ENCODE measurements at places on chromosomes 7 and 10. TPM values are rescaled to one million over a fixed set of nuclear protein-coding genes. Genes with fewer than 3 reads are reported as not detected.

GIMAP7 gene
- polyA plus RNA-seq: 15.7 TPM

CCDC172 gene
- not detected for polyA plus RNA-seq

CPA2 gene
- 0.28 TPM for polyA plus RNA-seq

HTR5A gene
- polyA plus RNA-seq: not detected

SLC13A4 gene
- polyA plus RNA-seq: 6.7 TPM

ETV1 gene
- 39.4 TPM for polyA plus RNA-seq

PRR15 gene
- 4.3 TPM for polyA plus RNA-seq

ZNF365 gene
- 0.50 TPM for polyA plus RNA-seq

CFAP58 gene
- polyA plus RNA-seq: 0.51 TPM

CLEC5A gene
- 0.34 TPM for polyA plus RNA-seq

MSS51 gene
- 2.5 TPM for polyA plus RNA-seq

ASAH2 gene
- polyA plus RNA-seq: 8.2 TPM

RASA4B gene
- polyA plus RNA-seq: 24.9 TPM

AZGP1 gene
- polyA plus RNA-seq: 56.0 TPM

- no peak for DNase-seq
These were observed 278.1 kb upstream of the TMEM229A start for GRCh38 chr7:124310934-124311390.

GRCh38 chr7:75992083-75992755 is 2.2 kb downstream of the TMEM120A start:
- DNase-seq: no peak

DNA sequence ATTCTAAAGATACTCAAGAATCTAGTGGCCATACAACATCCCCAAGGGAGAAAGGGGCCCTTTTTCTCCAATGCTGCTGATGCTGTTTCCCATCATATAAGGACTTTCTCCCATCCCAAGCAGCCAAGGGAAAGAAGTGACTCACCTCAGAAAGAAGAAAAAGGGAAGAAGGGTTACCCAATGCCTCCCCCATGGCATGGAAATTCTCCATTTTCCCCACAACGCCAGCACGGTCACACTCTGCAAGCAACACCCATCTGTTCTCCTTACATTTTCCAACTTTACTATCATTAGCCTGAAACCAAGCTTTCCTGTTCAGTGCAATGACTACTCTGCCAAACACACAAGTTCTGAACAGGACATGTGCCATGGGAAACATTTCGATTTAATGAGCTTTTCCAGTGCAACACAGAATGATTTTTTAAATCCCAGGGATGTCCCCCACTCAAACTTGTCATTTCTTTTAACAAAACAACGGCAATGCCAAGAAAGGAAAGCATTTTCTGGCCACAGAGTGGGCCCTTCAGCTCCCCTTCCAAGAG is 67.9 kb downstream of the PTPRN2 start:
- no peak for DNase-seq

DNA sequence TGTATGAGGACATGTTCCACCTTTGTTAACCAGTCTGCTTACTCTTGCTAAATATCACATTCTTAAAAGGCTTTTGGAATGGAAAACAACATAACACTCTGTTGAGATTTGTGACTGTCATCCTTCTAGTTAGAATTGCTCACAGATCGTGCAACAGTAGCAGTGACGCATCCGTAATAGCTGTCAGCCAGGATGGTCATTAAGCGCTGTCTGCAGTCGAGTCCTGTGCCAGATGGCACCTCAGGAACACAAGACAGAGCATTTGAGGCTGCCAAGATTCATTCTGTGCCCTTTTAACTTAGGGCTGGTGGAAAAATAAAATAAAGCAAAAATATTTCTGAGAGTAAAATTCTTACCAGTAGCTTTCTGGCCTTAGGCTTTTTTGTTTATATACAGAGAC is 348.6 kb downstream of the ANKRD7 start:
- DNase-seq: no peak

DNA sequence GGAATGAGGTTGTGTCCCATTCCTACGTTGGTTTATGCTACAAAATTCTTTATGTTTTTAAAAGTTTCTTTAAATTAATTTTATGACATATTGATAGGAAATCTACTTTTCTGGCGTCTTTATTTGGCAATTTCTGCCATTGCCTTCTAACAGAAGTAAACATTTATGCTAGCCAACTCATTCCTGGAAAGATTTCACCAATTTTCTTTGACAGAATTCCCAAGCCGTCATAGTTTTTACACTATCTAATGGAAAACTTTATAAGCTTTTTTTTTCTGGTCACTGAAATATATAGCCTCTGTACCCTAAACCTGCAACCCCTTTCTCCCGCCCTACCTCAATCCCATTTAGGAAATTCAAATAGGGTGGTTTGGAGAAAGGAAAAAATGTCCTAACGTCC is 6.1 kb upstream of the TCAF1 start:
- no peak for DNase-seq

DNA sequence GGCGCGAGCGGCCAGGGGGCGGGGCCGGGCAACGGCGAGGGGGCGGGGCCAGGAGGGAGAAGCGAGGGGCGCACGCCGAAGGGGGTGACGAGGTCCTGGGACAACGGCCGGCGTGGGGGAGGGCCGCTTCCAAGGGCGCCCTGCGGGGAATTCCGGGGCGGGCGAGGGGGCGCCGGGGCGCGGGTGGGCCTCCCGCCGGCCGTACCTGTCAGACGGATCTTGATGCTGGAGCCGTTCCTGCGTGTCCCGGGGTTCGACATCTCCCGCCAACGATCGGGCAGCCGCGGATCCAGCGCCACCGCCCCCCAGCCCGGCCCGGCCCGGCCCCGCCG is 421 bp downstream of the SMURF1 start:
- DNase-seq: no peak

DNA sequence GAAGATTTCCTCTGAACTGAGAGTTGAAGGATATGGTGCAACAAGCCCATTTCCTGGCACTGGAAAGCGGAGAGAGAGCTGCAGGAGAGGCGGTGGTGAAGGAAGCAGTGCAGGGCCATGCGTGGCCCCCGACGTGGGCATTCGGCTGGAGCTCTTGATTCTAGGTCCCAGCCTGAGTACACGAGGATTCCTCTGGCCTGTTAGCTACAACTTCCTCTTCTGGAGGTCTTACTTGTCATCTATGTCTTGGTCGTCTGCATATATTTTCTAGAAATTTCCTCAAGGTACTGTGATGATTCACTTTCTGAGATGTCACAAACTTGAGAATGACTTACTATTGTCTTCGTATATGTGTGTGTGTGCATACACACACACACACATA is 59.2 kb upstream of the JAZF1 start:
- DNase-seq: no peak

- no peak for DNase-seq
These were observed 80.6 kb upstream of the OIT3 start for GRCh38 chr10:72812753-72813430.

DNA sequence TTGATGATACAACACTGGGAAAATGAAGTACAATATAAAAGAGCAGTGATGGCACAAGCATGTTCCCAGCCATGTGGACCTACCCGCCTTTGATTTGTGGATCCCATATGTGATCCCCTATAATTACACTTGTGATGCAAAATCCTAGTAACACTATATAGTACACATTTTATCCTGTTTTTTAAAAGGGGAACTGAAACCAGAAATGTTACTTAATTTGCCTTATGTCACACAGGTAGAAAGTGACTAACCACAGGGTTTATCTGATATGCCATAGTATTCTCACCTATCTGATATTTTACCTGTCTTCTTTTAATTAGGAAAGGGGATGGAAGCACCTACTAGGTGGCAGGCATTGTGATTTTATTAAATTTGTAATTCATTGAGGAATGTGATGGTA is 35.0 kb downstream of the ARMC3 start:
- no peak for DNase-seq

DNA sequence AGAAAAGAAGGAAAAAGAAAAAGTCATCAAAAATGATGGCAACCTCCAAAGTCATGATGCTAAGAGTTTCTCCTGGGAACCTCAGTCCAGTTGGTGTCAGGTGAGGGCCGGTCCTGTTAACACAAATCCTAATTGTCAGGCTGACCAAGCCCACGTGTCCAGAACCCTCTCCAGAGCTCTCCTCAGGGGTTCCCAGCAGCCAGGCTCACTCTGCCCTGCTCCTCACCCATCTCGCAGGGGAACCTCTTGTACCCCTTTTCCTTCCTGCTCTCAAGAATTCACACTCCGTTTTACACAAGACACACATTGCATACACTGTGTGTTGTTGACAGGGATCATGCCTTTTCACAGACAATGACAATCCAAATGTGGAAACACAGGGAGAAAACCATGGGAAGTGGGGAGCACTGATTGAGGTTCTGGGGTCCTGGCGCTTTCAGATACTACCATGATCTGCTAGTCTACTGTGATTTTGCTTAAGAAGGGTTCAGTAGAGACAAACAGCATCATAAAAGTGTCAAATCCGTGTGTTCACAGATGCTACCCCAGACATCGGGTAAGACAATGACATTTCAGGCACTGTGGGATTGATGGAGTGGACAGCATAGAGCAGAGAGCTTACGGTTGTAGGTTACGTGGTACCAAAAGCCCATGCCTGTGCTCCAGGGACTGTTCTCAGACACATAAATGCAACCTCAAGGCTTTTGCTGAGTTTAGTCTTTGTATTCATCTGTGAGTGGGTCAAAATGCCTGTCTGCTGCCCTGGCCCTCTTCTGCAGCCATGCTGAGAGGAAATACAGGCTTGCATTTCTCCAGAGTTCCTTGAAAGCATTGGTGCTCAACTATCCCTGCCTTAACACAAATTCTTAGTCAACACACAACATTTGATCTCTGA is 16.0 kb downstream of the IL2RA start:
- DNase-seq: no peak

DNA sequence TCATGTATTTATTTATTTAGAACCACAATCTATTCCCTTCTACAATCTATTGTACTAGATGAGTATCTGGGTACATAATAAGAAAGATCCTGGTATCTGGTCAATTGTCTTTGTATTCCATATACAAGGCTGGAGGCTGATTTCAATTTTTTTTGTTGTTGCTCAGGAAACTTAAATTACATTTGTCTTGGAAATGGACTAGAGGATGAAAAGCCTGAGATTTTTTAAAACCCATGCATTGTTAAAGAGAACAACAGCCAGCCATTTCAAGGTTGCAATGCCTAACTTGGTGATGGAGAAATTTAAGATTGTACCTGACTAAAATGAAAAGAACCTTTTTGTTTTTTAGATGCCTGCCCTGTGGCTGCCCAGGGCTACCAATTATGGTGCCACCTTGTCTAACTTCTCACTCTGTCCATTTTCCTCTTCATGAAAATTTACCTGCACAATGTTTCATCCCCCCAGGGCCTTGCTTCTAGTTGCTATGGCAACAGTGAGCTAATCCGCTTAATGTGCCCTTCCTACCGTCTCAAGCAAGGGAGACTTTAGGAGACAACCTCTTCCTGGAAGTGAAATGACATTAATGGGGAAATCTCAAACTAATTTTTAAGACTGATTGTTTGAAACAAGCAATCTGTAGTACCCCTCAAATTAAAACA is 203.7 kb upstream of the PHYHIPL start:
- no peak for DNase-seq

DNA sequence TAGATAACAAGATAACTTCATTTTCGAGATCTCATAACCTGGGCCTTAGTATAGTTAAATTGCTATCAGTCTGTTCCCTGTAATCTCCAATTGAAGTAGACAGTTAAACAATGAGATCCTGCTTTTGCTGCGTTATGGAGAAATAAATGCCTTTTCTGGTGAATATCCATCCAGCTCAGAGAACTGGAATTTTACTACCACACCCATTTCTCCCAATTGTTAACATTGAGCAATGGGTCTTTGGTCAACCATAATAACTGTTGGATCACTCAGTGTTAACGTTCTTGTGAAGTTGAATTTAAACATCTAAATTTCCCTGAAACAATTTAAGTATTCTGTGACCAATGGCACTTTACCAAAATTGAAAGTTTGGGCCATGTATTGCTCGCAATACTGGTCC is 3.0 kb downstream of the CALU start:
- no peak for DNase-seq

- no peak for DNase-seq
These were observed 65.6 kb downstream of the CDH23 start for GRCh38 chr10:71462062-71462935.

GRCh38 chr7:123748171-123748733 is 551 bp downstream of the WASL start:
- DNase-seq: no peak

DNA sequence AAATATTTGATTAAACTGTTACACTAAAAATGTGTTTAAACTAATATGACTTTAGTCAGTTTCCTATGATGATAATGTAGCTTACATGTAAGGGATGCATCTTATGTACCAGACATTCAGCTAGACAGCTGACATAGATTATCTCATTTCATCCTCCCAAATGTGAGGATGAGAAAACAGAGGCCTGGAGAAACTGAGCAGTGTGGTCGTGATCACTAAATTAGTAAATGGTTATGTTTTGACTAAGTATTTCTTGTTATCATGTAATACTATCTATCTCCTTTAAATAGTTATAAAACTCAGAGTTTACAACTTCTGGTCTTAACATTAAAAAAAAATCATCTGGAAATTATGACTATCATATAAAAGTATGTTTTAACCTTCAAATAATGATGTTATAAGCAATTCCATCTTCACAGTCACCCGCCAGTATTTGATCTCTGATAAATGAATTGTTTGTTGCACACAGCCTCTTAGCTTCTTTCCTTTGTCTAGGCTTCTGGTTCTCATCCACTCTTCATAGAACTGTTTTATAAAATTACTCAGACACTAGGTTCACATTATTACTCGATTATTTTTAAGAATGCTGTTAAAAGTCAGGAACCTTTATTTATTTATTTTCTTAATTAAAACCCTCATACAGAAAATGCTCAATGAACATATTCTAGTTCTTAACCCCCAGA is 33.6 kb upstream of the HDAC9 start:
- DNase-seq: no peak

- DNase-seq: no peak
These were observed 5.9 kb upstream of the LRRC18 start for GRCh38 chr10:48945441-48946130.

DNA sequence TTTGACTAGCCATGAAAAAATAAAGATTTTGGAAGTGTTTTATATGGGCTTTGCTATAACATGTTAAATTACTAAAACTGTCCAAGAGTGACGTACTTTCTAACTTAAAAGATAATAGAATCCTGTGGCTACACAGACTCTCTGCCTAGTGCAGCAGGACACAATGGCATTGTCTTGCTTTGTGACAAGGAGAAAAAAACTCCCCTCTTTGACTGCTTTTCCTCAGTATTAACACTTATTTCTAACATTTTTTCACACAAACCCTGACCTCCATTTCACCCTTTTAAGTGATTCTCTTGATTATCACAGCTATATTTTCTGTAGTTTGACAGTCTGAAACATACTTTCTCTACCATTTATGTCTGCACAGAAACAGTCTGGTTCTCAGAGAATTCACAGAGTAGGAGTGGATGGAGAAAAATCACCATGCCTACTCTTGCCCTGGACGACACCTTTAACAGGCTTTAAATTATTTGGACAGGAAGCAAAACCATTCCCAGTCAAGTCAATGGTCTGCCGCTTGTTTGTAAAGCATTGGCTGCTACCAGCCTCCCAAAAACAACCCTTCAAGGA is 336.3 kb upstream of the SMIM30 start:
- no peak for DNase-seq

Data from renal cortex interstitium (tissue), 15 donors.